Stimulated activated CD8-positive, alpha-beta memory T cell treated with anti-CD3 and anti-CD28 coated beads, Interleukin-7, amount 100 ng/mL, for 1 hour (primary cell): ENCODE measurements at places on chromosomes 2 and 18.

DNA sequence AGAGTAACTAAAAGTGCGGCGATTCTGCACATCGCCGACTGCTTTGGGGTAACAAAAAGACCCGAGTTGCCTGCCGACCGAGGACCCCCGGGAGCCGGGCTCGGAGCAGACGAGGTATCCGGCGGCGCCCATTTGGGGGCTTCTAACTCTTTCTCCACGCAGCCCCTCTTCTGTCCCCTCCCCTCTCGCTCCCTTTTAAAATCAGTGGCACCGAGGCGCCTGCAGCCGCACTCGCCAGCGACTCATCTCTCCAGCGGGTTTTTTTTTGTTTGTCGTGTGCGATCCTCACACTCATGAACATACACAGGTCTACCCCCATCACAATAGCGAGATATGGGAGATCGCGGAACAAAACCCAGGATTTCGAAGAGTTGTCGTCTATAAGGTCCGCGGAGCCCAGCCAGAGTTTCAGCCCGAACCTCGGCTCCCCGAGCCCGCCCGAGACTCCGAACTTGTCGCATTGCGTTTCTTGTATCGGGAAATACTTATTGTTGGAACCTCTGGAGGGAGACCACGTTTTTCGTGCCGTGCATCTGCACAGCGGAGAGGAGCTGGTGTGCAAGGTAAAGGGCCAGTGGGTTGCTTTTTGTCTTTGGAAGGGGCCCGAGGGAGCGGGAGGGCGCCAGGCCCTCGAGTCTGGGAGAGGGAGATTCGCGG lies 1.4 kb downstream of the TRIB2 start:
- DNase-seq, result no peak

DNA sequence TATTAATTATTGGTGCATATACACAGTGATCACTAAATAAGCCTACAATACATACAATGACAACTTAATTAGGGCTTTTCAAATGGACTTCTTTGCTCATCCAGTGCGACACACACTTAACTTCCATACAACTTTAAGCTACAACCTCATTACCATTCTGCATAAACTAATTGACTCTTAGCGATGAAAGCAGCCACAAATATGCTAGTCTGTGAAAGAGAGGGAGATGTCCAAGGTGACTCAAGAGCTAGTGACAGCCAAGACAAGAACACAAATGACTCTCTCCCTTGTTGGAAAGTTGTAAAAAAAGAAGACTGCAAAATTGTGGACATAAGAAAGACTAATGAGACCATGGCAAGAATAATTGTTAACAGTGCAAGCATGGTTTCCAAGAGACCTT lies 264.8 kb downstream of the ARHGAP15 start:
- DNase-seq, result no peak

- DNase-seq, result no peak
Observed at GRCh38 chr2:44980751-44981713, 28.2 kb downstream of the SIX2 start.

DNA sequence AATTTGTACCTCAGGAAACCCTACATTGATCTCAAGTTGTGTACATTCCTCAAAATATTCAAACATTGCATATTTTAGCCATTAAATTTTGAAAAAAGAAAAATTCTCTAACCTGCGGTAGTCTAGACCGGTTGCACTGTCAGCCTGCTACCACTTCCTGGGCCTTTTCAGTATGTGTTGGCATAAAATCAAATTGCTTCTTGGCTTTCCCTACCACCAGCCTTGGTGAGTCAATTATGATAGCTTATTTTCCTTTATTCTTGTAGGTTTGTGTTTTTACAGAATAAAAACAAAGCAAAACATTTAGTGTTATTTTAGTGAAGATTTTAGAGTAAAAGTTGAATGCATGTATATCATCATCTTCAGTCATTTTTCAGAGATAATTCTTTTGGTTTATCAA lies 61.2 kb downstream of the FAM171B start:
- no peak for DNase-seq

DNA sequence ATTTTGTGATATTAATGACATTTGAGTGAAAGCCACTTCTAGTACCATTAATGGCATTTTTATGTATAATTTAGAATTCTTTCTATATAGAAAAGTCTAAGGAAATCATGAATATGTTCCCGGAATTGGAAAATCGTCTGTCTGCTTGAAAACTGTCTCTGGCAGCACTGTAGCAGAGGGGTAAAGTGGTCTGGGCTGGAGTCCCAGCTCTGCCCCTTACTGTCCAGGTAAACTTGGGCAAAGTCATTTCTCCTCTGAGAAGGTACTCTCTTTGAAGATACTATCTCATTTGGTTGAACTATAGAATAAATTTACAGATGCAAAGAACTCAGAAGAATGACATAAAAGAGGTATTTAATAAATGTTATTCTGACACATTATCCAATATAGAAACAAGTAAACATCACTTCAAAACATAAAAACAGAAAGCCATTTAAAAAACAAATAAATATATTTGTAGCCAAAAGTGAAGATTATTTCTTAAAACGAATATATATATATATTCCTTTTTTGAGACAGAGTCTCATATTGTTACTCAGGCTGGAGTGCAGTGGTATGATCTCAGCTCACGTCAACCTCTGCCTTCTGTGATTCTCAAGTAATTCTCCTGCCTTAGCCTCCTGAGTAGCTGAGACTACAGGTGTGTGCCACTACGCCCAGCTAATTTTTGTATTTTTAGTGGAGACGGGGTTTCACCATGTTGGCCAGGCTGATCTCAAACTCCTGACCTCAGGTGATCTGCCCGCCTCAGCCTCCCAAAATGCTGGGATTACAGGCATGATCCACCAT lies 149.8 kb upstream of the ITGA4 start:
- no peak for DNase-seq

- DNase-seq, result no peak
Observed at GRCh38 chr2:134351016-134351415, 97.1 kb downstream of the MGAT5 start.

GRCh38 chr2:223043164-223043941 lies 8.6 kb upstream of the KCNE4 start:
- DNase-seq, result no peak

DNA sequence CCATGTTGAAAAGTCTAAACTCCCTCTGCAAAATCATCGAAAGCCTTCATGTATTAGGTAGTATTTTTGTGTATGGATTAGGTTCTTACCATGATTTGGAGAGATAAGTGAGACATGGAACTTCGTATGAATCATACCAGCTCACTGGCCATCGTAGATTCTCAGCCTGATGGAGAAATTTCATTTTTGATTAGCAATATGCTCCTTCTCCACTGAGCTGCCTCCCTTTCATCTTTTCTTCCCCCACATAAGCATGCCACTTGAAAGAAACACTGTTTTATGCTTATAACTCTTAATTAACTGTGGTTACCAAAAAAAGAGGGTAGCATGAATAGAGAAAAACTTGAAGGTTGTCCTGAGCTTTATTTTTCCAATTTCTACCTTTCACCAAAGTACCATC lies 111.9 kb downstream of the NCK2 start:
- DNase-seq, result no peak

DNA sequence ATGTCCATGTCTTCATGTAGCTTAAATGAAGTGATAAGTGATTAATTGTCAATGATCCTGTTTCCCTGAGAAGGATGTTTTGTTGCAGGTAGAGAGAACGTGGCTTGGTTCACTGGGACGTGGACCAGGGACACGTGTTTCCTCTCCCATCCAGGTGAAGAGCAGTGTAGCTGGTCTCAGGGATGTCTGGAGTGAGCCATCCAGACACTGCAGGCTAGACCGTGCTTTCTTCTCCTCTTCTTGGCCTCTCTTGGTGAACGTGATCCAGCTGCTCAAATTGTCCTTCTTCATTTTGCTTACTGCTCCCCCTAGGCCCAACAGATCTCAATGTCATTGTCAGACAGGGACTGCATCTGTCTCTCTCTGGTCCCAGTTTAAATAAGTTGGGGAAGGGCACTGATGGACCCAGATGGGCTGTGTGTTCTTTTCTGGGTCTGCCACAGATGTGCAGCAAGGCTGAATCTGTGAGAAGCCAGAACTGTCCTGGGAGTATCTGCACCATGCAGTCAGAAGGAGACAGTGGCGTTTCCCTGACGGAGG lies 263.8 kb downstream of the CYRIA start:
- no peak for DNase-seq

DNA sequence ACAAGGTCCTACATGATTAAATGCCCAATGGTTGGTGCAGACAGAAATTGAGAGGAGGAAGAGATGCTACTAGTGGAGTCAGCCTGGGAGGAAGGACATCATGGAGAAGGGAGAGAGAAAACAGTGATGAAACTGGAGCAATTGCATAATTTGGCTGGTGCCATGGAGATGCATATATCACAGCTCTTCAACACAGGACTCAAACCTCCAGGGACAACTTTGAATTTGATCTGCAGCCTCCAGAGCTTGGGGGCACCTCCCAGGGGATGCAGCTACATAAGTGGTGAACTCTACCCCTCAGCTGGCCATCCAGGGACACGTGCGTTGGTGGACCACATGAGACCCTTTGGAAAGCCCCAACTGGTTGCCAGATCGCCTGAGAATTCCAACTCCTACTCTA lies 80.4 kb downstream of the CTAGE1 start:
- DNase-seq, result no peak

DNA sequence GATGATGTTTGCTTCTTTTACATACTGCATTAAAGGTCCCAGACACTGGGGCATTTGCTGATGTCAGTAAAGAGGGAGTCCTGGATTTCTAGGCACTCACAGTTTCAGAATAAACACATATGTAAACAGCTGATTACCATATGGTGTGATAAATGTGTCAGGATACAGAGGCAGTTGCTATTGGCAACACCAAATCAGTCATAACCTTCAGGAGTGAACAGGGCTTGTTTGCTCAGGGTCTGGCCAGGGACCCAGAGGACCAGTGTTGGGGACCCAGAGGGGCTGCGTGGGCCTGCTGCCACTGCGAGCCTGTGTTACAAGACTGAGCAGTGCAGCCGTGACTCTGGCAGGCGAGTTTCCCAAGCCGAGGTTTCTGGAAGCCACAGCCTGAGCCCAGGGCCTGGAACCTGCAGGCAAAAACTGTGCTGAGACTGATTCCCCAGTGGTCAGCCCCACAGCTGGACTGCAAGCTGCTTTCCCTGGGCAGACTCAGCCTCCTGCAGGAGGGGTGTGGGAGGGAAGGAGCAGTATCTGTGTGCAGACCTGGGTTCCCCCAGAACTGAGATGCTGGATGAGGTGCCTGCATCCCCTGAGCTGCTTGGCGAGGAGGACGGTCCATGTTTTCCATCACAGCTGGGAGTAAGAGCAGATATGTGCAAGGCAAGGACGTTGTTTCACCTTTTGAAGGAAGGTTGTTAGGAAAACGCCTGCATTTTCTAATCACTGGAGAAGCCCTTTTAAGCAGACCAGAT lies 23.6 kb downstream of the ASAP2 start:
- DNase-seq, result no peak

DNA sequence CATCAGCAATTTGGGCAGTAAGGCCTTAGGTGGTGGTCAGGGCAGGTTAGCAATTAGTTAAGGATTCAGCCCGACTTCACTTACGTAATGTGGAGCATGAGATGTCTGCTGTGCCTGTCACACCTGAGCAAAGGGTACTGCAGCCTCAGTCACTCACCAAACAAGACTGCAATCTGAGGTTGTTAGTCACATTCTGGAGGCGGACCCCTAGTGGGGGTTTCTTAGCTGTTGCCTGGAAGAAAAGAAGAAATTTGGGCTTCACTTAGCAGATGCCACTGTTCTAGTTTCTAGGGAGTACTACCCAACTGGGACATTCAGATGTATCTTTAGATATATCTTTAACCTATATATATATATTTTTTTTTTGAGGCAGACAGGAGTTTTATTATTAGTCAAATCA lies 529.9 kb downstream of the SLC4A3 start:
- no peak for DNase-seq

GRCh38 chr2:202069170-202070067 lies 3.6 kb upstream of the KIAA2012 start:
- DNase-seq, result no peak

DNA sequence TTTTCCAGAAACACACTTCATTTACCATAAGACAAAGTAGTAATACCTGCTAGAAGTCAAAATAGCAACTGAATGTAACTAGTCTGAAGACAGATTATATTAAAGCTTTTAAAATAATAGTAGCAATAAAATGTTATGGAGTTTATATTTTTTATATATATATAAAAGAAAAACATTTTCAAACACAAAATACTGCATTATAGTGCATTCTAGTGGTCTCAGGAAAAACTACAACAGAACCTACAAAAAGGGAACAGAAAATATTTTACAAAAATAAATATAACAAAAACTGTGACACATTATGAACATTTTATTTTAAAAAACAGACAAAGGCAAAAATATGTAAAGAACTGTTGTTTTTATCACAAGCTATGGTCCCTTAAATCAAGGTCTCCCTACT lies 48.0 kb downstream of the STRN start:
- DNase-seq, result no peak

DNA sequence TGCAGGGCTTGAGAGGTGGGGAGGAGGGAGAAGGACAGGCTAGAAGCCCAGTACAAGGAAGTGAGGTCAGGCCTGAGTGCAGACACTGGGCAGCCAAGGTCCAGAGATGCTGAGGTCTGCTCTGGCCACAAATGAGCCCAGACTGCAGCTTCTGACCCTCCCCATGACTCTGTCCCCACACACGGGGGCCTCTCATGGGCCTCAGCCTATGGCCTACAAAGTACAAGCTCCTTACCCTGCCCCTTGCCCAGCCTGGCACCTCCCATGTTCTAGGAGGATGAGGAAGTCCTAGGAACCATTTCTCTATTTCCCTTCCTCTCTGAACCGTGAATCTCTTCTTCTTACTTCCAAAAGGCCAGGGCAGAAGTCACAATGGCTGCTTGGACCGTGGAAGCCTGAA lies 193.8 kb downstream of the ANKRD30B start:
- DNase-seq, result no peak

DNA sequence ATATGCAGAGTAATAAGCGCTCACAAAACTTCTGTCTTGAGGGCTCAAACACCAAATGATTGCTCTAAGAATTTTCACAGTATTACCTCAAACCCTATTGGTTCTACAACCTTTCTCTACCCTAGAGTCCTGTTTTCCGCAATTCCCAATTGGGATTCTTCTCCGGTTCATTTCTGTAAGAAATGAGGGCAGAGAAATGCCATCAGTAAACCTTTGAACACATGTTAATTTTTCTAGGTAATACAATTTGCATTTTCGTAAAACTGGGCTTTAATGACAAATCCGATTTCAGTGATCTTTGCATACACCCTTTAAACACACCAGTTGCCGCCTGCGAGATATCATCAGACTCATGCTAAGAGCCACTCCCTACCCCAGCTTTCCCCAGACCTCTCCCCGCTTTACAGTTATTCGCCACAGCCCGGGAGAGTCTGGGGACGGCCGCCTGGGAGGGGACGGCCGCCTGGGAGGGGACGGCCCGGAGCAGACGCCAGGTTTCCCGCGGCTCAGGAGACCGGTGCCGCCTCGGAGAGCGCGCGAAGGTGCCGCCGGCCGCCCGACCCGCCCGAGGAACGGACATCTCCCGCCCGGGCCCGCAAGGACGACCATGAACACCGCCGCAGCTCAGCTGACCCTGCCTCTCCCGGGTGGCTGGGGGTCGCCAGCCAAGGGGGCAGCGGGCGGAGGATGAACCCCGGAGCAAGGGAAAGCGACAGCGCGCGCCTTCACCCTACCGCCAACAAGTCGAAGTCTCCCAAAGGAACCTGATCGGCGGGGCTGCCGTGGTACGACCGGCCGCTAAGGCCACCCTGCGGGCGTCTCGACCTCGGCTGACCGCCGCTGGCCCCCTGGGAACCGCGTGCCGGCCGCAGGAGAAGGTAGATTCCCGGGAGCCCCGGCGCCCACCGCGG lies 463 bp downstream of the SMC6 start:
- peak; percentile 1 for DNase-seq
